ENCODE measurements at places on chromosomes 2 and 18.

DNA sequence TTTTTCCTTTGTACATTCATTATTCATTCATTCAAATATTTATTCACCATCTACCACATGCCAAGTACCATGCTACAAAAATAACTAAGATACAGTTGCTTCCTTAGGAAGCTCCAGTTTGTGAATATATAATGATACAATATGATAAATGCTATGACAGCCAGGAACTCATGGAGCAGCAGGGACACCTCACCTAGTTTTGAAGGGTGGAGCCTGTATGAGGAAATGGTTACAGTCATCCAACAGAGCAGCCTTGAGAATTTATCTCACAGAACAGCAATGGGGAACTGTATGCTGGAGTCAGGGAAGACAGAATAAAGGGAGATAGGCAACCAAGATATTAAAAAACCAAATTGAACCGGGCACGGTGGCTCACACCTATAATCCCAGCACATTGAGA, 124.0 kb downstream of the OSBPL1A start:
- DNase-seq = no peak

DNA sequence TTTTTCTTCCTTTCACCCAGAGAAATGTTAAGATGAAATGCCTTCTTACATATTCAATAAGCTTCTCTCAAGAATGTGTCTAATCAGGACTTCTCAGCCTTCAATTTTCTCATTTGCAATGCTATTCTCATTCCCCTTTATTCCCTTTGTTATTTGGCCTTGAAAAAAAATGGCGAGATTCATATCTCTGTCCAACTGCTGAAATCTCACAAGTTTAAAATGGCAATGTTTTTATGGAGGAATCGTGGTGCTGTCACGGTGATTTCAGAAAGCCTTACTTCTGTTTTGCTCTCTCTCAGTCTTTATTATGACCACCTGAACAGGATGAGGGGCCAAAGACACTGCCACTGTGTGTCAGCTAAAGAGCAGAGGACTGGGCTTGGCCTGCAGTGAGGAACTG, 928.5 kb downstream of the DCC start:
- DNase-seq = no peak

DNA sequence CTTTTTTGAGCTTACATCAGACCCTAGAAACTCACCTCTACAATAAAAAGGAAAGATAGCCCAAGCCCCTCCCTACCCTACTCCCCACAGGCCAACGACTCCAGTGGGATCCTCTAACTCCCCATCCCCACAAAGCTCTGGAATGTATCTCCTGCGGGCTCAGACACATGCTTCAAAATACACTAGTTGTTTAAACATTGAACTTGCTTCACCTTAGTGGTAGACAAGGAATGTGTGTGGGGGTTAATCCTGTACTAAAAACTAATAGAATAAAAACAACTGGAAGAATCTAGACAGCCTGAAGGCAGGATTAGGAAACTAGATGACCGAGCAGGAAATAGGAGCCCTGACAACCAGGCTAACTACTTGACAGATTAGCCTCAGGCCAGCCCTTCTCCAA, 211.5 kb downstream of the SUCLG1 start:
- DNase-seq = no peak

DNA sequence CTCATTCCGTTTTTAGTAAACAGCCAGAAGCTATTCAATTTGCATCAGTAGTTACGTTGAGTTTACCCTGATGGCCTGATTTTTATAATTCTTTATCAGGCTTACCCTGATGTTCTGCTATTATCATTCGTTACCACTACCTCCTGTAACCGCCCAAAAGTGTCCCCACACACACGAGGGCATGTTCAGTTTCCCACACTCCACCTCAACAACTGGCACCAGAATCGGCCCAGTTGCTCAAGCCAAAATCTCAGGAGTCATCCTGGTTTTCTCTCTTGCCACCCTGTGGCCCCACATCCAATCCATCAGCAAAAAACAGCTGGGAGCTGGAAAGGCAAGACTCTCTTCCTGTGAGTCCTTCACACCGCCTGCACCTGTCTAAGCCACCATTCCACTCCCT, 102.9 kb upstream of the RAB6C start:
- no peak for DNase-seq

GRCh38 chr2:80086831-80087230, 217.7 kb downstream of the LRRTM1 start:
- peak; percentile 61 for DNase-seq

GRCh38 chr2:153145470-153145978, 333.0 kb downstream of the RPRM start:
- DNase-seq = no peak

DNA sequence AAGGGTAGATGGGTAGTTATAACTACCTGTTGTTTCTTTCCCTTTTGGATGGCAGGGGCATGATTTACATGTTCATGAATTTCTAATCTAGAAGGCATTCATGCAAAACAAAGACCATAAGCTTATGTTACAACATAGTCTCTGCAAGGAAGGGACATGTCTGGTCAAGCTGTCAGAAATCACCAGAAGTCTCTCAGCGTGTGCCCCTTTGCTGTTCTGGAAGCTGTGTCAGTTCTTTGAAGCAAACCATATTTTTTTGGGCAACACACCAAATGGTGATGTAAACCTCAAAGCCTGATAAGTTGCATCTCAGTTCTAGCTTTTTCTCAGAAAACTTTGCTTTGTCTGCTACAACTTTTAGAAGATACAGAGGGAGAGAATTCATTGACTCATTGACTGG, 173.5 kb upstream of the CTAGE1 start:
- DNase-seq = peak; percentile 7

GRCh38 chr2:158970241-158970751, 1.9 kb downstream of the TANC1 start:
- no peak for DNase-seq

DNA sequence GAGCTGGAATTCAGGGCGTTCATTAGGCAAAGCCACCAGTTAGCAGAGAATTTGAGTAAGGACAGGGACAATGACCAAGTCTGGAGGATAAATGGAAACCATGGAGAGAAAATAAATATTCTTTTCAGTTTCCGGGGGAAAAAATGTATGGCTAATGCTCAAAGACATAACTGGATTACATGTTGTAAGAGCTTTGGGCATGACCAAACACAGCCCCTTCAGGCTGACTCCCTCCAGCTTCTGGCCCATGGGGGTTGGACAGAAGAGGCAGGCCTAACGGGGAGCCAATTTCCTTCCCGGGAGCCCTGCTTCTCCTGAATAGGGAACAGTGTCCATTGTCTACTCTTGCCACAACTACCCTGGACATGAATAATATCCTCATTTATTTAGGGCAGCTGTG, 39.5 kb upstream of the FOXI3 start:
- no peak for DNase-seq

- no peak for DNase-seq
Measured at GRCh38 chr2:223976635-223977226, 19.5 kb downstream of the MRPL44 start.

DNA sequence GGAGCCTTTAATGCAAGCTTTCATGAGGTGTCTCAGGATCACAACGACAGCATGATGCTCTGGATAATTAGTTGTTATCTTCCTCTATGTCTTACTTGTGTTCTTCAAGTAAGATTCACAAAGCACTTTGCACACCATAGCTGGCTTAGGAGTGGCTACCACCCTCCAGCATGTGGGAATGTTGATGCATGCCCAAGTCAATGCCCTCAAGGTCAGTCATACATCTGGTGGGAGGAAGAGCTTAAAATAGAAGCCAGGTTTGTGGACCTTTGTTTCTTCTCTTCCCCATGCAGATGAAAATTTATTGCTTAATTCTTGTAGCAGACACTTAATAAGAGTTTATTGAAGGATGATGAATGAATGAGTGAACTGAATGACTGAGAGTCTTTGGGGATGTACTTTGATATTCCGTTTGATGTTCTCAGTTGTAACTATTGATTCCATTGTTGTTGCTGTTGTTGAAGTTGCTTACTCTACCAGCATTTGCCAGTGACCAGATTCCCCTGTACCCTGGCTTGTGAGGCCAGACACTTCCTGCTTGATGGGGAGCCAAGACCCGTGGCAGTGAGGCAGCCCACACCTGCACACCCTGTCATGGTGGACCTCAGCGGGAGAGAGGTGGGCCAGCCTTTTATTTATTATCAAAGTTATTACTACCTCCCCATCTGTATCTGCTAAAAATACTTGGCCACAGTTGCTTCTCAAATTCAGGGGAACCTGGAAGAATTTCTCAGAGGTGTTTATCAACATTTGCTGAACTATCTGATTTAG, 137.8 kb downstream of the LAMA3 start:
- DNase-seq = no peak

- DNase-seq = no peak
Measured at GRCh38 chr2:149082079-149082478, 43.6 kb downstream of the LYPD6B start.

DNA sequence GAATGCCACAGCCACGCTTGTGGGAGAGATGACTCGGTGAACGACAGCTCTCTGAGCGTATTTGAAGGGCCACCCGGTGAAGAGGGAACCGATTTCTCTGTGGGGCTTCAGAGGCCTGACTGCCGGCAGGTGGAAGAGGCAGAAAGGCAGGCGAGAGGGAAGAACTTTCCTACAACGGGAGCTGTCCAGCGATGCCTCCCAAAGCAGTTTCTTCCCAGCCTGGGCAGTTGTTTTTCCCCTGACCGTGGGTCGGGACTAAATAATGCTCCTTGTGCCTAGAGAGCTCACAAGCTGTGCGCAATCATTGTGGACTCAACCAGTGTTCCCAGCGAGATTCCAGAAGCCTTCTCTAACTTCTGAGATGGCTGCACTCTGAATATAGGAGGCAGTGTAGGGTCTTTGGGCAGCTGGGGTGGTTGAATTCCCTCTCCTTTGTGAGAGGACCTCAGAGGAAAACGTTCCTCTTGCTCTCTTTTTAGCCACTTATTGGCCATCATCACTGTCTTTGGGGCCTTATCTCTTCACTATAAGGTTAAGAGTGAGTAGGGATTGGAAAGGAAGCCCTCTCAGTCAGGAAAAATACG, 710 bp downstream of the SEC11C start:
- peak; percentile 55 for DNase-seq

- no peak for DNase-seq
Measured at GRCh38 chr2:179237209-179237946, 27.3 kb downstream of the SESTD1 start.

- no peak for DNase-seq
Measured at GRCh38 chr2:145961846-145962245, 1441.9 kb upstream of the ZEB2 start.

GRCh38 chr2:143246815-143247744, 117.9 kb downstream of the ARHGAP15 start:
- DNase-seq = no peak

DNA sequence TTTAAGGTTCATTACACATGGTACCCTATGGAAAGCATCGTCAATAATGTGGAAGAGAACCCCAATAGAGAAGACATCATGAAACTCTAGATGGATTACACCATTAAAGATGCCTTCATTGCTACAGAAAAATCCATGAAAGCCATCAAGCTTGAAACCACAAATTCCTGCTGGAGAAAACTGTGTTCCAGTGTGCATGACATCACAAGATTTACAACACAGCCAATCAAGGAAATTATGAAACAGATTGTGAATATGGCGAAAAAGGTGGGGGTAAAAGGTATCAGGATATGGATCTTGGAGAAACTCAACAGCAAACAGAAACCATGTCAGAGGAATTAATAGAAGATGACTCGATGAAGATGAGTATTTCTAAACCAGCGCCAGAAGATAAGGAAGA, 200.0 kb downstream of the SLC4A10 start:
- no peak for DNase-seq

DNA sequence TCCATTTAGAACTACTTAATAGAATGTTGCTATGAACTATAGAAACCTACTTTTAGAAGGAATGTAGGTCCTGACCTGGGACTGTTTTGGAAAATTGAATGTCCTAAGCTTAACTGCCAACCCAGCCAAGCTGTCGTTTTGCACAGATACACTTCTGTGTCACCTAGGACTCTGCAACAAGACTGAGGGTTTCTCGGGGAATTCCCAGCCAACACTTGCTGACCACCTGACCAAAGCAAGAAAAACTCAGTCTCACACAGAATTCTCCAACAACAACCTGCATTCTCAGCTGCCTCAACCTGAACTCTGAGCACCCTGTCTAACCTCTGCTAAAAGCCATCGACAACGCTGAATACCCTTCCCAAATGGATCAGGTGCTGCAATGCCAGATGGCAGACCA, 128.2 kb downstream of the SS18 start:
- no peak for DNase-seq

DNA sequence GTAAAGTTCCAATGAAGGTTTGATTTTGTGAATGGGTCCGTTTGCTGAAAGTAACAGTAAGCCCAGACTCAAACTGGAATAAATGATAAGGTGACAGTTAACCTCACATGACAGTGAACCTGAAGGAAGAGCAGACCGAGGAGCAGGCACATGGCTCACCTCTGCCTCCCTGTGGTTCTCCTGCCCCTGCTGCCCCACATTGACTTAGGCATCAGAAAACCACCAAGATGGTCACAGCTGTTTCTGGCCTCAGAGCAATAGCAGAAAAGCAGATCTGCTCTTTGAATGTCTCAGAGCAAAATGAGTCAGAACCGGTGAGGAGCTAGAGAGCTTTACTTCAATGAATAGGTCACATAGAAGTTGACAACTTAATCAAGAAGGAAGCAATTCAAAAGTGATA, 487.6 kb downstream of the METTL4 start:
- no peak for DNase-seq

DNA sequence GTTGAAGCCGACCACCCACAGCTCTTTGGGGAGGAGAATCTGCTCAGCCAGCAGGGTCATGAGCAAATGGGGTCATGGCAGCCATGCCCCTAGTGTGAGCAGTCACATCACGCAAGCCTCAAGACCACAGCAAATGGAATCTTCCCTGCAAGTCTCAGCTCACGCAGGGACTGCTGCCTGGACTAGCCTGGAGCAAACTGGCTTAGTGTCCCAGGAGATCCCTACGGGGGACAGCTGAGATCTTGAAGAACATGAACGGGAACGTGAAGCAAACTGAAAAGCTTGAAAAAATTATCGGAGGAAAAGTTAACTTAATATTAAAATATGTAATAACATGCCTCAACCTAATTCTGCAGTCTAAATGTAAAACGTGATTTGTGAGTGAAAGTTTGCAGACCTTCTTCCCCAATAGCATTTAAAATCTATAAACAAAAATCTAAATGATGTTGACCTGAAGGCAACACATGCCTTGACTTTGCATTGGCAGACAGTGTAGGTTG, 118.4 kb downstream of the FAM124B start:
- DNase-seq = no peak

GRCh38 chr18:54102123-54102522, 122.3 kb downstream of the MBD2 start:
- no peak for DNase-seq

- no peak for DNase-seq
Measured at GRCh38 chr18:73688851-73689711, 458.6 kb downstream of the FBXO15 start.

- DNase-seq = no peak
Measured at GRCh38 chr2:215811003-215811402, 202.3 kb downstream of the MREG start.

GRCh38 chr18:40852406-40852805, 1102.6 kb upstream of the PIK3C3 start:
- no peak for DNase-seq

DNA sequence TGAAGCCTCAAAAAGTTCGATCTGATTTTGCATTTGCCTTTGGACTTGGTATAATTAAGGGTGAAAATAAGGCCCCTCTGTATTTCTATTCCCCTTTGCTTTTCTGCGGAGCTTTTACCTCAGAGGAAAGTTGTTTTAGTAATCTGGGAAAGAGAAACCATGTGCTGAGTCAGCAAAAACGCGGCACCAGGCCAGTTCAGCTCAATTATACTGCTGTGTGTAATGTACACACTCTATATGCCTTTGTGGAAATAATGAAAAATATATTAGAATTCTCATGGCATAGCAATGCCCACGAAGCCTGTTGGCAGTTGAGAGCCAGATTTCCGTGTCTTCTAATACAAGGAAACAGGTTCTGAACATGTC, 161.9 kb upstream of the SIX2 start:
- DNase-seq = no peak

- DNase-seq = peak; percentile 12
Measured at GRCh38 chr2:144942516-144943256, 422.8 kb upstream of the ZEB2 start.
